Endothelial cell of umbilical vein (primary cell): ENCODE measurements at places on chromosomes 1 and 21. TPM values are rescaled to one million over a fixed set of nuclear protein-coding genes. Genes with fewer than 3 reads are reported as not detected.

DNA sequence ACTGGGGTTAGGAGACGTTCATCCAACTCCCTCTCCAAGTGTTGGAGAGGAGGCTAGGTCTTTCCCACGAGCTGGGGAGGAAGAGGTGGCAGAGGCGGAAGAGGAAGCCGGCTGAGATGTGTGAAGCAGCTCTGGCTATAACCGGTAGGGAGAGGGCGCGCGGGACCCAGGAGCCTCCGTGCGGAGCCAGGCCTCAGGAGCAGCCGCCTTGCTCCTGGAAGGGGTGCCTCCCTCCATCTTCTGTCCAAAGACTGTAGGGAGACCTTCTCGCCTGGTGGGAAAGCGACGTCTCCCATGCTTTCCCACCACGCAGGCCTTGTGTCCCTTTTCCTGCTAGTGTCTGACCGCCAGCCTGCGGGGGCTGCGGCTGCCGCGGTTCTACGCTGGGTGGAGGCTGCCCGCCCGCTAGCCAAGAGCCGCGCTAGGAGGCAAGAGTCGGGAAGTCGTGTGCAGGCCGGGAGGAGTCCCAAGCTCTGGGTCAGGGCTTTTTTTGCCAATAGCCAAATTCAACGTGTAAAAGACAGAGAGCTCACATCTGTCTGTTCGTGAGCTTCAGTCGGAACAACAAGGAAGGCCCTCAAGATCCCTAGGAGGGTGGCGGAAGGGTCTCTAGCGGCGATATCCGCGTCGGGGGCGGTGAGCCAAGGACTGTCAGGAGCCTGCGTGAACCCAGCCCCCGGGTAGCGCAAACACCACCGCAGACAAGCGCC lies 8.4 kb upstream of the NBPF11 start:
- peaks cover 3% of the 10 kb centered on the region for H3K4me1 ChIP-seq
- H3K4me3 ChIP-seq = no peak overlapping the region
- no peak overlapping the region for H3K27ac ChIP-seq

DNA sequence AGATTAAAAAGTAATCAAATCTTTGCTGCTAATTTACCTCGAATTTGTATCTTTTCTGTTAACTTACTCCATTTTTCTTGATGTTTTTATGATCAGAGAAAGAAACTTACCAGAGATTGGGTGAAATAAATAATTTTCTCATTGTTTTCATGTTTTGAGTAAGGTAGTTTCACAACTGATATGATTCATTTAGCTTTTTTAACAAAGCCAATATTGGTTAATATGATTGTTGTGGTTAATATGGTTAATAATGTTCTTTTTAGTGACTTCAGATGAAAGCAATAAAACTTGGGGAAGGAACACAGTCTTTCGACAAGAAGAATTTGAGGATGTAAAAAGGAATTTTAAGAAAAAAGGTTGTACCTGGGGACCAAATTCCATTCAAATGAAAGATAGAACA lies 48.1 kb downstream of the MAP3K21 start:
- no peaks in the 10 kb centered on the region for H3K36me3 ChIP-seq
- no peak overlapping the region for H3K4me3 ChIP-seq
- H3K27me3 ChIP-seq = no peaks in the 10 kb centered on the region
- no peaks in the 10 kb centered on the region for H3K4me1 ChIP-seq
- no peak overlapping the region for H3K27ac ChIP-seq

DNA sequence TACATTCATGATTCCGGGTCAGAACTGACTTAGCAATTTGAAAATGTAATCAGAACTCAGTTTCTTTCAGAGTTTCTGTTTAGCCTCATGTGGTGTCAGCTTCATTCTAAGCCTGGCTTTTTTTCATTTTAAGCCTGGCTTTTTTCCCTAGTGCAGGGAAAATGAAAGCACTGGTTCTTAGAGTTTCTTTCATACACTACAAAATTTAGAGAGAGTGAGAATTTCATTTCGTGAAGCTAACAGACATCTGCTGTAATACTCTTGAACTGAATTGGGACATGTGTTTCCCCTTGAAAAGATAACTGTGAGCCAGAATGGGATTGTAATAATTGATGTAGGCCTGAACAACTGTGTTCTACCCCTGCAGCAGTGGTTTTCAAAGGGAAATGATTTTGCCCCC lies 95.3 kb upstream of the KIAA0040 start:
- no peak overlapping the region for H3K4me3 ChIP-seq
- peaks cover 2% of the 10 kb centered on the region for H3K27me3 ChIP-seq
- no peak overlapping the region for H3K27ac ChIP-seq

DNA sequence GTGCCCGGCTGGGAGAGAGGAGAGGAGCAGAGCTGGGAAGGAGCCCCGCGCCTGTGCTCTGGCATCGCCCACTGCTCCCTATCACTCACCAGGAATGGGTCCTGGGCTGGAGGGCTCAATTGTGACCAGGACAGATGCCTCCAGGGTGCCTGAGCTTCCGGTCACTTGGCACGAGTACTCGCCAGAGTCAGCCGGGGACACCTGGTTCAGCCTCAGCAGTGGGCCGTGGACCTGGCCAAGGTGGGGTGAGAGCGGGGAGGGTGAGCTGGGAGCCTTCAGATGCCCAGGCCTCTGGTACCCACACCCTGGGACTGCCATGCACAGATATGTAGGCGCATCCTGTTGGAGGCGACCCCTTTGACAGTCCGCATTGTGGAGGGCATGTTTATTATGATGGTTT lies 31.1 kb downstream of the LDLRAD2 start:
- H3K4me1 ChIP-seq = no peaks in the 10 kb centered on the region
- DNase-seq = no peak
- H3K27me3 ChIP-seq = no peaks in the 10 kb centered on the region
- no peak overlapping the region for H3K4me3 ChIP-seq
- H3K36me3 ChIP-seq = peaks cover 74% of the 10 kb centered on the region

GRCh38 chr1:82836213-82836972 lies 1035.7 kb downstream of the ADGRL2 start:
- peaks cover 14% of the 10 kb centered on the region for H3K4me1 ChIP-seq
- no peaks in the 10 kb centered on the region for H3K36me3 ChIP-seq
- H3K27me3 ChIP-seq = no peaks in the 10 kb centered on the region
- H3K4me3 ChIP-seq = no peak overlapping the region
- DNase-seq = no peak
- H3K27ac ChIP-seq = no peak overlapping the region

DNA sequence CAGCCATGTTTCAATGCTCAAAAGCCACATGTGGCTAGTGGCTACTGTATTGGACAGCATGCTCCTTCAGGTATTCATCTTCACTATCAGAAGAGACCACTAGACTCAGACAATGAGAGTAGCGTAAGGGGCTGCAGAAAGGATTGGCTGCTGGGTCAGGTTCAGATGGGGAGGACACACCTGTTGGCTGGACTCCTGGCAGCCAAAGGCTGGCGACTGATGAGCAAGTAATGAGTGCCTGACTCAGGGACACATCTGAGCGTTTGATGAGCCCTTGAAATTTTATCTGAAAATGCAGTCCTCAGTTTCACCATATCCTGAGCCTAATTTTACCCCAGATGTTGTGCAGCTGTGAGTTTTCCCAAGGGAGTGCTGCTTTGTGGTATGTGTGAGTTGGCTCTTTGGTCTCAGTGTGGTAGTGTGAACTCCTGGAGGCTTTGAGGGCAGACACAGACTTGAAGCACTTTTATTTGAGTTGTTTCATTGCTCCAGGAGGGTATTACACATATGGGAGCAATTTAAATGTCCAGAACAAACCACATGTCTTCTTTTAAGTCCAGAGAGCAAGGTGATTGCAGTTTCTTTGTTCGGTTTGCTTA lies 9.6 kb downstream of the ST6GALNAC3 start:
- H3K36me3 ChIP-seq = no peaks in the 10 kb centered on the region
- H3K4me1 ChIP-seq = peaks cover 3% of the 10 kb centered on the region
- DNase-seq = no peak
- H3K27ac ChIP-seq = no peak overlapping the region

ISG15 gene
- total RNA-seq = 44.6 and 47.6 TPM in 2 replicates

- H3K27ac ChIP-seq = no peak overlapping the region
- H3K27me3 ChIP-seq = no peaks in the 10 kb centered on the region
- H3K4me1 ChIP-seq = no peaks in the 10 kb centered on the region
- DNase-seq = no peak
Measured at GRCh38 chr1:175823406-175823805, 80.0 kb upstream of the TNR start.

DNA sequence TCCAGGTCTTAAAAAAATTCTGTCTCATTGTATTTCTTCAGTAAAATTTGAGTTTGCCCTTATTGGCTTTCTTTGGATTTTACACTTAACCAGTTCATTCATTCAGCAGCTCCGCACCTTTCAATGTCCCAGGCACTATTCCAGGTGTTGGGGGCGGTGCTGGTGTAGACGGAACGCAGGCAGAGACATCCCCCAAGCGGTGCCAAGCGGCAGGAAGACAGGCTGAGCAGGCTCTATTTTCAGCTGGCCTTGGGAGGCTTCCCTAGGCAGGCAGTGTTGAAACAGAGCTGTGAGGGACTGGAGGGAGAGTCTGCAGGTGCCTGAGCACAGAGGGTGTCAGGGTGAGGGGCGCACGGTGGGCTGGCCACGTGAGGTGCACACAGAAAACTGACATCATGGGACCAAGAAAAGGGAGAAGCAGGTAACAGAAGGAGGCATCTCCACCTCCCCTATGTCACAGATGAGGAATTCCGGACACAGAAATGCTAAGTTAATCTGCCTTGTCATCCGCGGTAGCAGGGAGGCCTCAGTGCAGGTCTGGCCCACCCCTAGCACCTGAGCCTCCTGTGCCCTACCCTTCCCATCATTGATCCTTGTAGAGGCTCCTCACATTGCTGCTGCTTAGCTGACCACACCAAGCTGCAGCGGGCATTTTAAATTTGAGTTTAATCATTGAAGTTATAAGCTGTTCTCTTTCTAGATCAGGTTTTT lies 40.8 kb downstream of the SLC37A1 start:
- no peak for DNase-seq
- no peaks in the 10 kb centered on the region for H3K4me1 ChIP-seq
- no peak overlapping the region for H3K27ac ChIP-seq
- no peak overlapping the region for H3K4me3 ChIP-seq

DNA sequence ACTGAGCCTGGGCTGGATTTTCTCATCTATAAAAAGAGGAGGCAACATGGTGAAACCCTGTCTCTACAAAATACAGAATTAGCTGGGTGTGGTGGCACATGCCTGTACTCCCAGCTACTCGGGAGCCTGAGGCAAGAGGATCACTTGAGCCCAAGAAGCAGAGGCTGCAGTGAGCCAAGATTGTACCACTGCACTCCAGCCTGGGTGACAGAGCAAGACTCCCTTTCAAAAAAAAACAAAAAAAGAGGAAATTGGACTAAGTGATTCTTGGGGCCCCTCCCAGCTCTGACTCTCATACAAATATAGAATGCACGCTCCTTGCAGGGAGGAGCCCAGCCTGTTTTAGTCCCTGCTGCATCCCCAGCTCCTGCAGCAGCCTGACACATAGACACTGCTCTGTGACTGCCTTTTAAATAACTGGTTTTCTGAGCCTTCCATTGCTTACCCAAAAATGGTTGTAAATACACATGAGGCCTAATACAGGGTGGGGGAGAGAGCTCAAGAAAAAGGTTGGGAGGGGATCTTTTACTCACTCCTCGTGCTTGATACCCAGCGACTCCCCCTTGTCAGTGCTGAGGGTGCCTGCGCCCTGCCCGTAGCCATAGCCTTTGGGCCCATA lies 17.2 kb downstream of the CSRP1 start:
- H3K4me3 ChIP-seq = no peak overlapping the region
- H3K4me1 ChIP-seq = peaks cover 83% of the 10 kb centered on the region
- peak; percentile 30 for DNase-seq
- H3K27me3 ChIP-seq = no peaks in the 10 kb centered on the region
- H3K36me3 ChIP-seq = peaks cover 7% of the 10 kb centered on the region

GCSAML gene
- not detected in 2 replicates for total RNA-seq

DNA sequence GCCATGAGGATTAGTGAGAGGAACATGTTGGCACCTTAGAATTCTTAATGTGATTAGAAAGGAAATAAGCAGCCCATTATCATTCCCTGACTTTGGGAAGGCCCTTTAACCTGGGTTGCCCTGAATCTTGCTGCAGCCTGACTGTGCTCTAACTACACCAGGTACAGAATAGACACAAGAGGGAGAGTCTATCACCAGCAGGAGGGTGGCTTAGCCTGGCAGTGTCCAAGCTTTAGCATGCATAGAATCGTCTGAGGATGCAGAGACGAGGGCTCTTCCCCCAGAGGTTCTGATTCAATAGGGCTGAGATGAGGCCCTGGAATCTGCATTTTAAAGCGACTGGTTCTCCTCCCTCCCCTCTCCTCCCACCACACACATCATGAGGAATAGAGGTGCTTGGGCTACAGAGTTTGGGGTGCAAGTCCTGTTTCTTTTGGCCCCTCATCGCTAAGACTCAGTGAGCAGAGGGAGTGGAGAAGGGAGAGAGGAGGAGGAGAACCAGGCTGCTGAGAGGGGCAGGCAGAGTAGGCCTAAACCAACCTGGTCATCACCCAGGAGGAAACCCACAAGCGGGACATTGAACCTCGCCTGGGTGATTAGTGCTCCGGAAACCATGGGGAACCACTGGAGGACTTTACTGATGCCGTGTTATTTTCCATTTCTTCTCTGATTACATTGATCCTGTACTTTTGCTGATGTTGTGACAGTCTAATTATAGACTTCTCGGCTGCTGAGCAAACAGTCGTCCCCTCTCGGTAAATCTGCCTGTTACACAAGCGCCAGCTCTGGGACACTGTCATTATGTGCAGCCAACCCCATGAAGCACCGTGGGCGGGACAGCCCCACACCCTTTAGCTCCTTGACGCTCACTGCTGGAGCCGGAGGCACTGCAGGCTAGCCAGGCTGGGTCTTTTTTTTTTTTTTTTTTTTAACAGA lies 6.3 kb upstream of the TENT5C start:
- no peak for DNase-seq
- H3K27me3 ChIP-seq = peaks cover 11% of the 10 kb centered on the region
- no peak overlapping the region for H3K27ac ChIP-seq
- no peaks in the 10 kb centered on the region for H3K4me1 ChIP-seq
- no peaks in the 10 kb centered on the region for H3K36me3 ChIP-seq

DNA sequence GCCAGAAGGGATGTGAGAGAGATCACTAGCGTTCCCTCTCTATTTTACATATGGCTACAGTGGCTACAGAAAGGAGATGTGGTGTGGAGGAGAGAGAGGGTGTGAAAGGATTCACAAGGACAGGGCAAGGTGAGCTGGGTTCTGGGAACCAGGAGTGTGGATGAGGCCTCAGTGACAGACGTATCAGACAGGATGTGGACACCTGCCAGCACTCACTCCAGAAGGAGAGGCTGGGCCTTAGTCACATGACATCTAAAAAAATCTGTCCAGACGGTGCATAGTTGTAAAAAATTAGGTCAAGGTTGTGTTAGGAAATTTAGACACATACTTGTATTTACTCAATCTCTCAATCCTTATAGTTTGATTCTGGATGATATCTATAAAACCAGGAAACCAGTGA lies 10.6 kb downstream of the TRIM67 start:
- no peak for DNase-seq
- H3K27ac ChIP-seq = no peak overlapping the region
- H3K4me3 ChIP-seq = no peak overlapping the region
- H3K36me3 ChIP-seq = no peaks in the 10 kb centered on the region
- H3K4me1 ChIP-seq = no peaks in the 10 kb centered on the region

GRCh38 chr21:42429856-42430255 lies 26.2 kb downstream of the UBASH3A start:
- H3K27ac ChIP-seq = no peak overlapping the region
- peaks cover 9% of the 10 kb centered on the region for H3K4me1 ChIP-seq
- H3K27me3 ChIP-seq = peaks cover 12% of the 10 kb centered on the region

DBT gene
- total RNA-seq = 7.9 and 9.0 TPM in 2 replicates

CAMTA1 gene
- total RNA-seq = 88.1 and 92.7 TPM in 2 replicates
